AG04450 (cell line): ENCODE measurements at places on chromosomes 7 and 10.
A peak's percentile ranks its signal among the peaks of the same experiment; 100 is the strongest.

DNA sequence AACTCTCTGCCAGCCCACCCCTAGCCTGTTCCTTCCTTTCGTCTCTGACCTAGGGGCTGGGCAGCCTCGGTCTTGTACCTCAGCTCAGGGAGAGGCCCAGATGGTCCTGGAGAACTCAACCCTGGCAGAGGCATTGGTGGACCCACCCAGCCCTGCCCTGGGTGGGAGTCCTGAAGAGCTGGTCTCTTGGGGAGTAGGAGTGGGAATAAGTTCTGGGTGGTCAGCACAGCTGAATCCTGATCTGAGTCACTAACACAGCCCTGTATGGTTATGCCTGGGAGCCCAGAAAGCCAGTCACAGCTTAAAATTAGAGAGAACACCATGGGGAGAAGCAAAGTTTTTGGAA lies 84.0 kb downstream of the SORBS1 start:
- DNase-seq: no peak

DNA sequence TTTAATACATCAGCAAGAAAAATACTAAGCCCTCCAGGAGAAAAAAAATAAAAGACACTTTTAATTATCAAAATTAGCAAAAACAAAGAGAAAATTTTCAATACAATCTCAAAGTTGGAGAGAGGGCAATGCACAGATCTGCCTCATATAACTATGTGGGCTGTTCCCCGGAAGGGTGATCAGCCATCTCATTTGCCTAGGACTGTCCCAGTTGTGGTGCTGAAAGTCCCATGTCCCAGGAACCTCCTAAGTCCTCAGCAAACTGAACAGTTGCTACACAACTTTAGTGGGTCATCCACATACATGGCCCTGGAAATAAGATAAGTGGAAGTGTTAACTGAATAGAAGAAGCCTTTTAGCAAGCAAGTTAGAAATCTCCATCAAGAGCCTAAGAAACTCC lies 14.4 kb downstream of the CFAP70 start:
- no peak for DNase-seq

- DNase-seq: no peak
Observed at GRCh38 chr7:30302656-30303311, 18.4 kb downstream of the ZNRF2 start.

GRCh38 chr7:44970523-44971051 lies 8.2 kb downstream of the MYO1G start:
- DNase-seq: no peak

DNA sequence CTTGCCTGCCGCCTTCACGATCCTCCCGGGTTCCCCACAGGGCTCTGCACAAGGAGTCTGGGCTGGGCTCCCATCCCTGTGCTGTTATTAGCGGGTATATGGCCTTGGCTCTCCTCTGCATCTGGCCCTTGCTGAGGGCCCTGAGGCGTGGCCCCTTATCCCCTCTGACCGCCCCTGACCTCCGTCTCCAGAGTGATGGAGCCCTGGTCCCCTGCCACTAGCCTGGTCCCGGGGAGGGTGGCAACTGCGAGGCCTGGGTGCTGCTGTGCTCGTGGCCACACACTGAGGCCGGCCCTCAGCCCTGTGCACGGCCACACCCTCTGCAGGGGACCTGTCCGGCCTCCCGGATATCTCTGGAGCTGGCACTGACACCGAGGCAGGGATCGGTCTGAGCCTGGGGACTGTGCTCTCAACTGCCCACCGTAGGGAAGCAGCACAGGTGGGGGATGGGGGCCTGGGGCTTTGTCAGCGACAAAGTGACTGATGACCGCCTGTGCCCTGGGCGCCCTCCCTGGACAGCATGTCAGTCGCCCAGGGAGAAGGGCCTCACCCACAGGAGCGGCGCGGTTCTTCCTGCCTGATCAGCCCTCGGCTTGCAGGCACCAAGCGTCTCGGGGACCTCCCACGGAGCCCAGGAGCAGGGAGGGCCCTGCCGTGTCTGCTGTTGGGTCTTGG lies 72.4 kb downstream of the NKX6-2 start:
- no peak for DNase-seq

DNA sequence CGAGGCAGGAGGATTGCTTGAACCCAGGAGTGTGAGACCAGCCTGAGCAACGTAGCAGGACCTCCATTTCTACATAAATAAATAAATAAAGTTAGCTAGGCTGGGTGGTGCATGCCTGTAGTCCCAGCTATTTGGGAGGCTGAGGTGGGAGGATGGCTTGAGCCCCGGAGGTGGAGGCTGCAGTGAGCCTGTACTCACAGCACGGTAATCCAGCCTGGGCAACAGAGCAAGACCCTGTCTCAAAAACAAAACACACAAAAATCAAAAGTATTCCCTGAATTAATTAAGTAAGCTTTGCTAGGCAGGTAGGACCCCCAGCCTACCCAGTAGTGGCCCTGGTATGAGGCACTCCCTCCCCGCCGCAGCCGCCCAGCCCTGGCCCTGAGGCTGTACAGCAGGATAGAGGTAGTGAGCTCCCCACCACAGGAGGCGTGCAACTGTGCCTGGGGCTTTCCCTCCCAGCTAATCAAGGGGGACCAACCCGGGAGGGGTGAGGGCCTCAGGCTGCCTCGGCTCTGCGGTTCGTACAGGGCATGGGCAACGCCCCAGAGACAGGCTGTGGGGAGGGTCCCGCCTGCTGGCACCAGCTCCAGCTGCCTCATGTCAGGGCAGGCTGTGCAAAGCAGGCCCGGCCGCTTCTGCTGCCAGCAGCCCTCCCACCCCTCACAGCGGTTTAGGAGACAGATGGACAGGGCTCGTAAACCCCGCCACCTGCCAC lies 1.0 kb upstream of the CYP2W1 start:
- no peak for DNase-seq

- DNase-seq: no peak
Observed at GRCh38 chr7:29189743-29190201, 4.8 kb upstream of the CHN2 start.

- DNase-seq: no peak
Observed at GRCh38 chr7:151080067-151080521, 515 bp downstream of the FASTK start.

DNA sequence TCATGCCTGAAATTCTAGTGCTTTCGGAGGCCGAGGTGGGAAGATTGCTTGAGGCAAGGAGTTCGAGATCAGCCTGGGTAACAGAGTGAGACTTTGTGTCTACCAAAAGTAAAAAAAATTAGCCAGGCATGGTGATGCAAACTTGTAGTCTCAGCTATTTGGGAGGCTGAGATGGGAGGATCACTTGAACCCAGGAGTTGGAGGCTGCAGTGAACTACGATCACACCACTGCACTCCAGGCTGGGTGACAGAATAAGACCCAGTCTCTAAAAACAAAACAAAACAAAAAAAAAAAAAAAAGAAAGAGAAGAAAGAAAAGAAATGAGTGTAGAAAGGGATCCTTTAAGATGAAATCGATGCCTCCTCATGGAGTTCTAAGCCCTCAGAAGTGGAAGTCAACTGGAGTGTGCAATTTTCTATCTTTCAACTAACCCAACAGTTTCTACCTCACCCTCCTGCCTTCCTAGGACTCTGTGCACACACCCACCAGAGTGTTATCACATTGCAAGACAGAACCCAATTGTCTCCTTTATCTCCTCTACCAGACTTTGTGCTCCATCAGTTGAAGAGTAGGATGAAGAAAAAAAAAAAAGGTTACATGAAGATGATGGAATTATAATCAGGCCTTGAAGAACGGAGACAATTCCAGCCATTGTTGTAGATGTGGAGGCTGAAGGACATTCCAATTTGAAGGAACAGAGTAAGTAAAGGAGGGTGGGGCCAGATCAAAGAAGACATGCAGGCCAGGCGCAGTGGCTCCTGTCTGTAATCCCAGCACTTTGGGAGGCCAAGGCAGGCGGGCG lies 26.9 kb downstream of the NYAP1 start:
- no peak for DNase-seq

DNA sequence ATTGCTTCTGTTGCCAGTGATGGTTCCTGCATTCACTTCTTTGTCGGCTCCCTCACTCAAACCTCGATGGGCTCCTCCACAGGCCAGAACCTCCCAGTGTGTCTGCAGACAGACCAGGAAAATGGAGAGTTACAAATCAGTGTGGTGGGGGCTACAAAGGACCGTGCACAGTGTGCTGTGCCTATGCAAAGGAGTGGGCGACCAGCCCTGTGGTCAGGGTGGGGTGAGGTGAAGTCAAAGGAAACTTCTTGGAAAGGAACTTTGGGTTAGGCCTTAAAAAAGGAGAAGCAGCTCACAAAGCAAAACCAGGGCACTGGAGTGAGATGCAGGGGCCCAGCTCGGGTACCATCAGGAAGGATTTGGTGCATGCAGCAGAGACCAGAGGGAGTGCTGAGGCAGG lies 304.3 kb upstream of the ZMIZ1 start:
- DNase-seq: no peak

DNA sequence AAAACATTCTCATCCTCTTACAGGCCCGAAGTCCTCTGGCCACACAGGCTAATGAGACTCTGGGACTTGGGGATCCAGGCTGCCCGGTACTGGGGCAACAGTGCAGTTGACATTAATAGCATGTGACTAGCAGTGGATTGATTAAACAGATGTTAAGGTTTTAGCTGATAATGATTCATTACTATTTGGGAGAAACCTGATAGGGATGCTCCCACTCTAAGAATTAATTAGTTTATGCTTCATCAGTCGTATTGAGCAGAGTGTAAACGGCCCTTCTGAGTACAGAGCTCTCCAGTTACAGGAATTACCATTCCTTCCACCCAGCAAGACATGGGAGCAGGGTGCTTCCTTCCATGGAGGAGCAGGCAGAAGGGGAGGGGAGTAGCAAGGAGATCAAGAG lies 82.7 kb downstream of the RPS24 start:
- no peak for DNase-seq

DNA sequence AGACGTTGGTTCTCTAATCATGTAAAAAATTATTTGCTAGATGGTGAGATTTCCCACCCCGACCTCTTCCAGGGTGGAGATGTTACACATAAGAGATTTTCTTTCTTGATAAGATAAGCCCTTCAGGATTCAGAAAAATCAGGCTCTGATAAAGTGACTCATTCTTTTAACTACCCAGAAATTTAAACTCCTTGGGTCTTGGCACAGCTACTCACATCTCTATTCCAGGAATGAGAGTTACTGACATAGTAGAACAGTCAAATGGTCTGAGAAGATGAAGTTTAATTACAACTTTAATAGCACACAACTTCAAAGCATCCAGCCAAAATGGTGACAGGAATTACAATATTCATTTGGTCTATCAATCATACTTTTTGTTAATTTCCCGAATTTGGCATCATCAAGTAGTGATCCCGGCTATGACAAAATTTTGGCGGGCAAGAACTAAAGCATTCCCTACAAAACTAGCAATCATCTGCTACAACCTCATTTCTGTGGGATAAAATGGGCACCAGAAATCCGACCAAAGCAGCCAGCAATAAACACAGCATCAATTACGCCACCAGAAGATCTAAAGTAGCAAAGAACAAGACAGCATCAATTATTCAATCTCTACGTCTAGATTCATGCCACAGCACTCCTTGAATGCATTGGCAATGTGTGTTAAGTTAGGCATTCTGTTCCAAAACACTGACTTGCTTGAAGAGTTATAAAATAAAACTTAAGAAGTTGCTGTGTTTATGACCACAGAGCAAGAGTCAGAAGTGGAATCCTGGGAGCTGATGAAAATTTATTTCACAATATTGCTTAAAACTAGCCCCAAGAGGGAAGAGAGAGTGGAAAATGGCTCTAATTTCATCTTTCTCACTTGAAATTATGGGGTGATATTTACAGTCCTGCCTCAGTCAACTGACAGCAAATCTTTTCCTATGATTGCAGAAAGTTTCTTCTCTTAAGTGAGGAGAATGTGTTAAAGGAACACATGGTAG lies 565.7 kb upstream of the ANKRD30A start:
- DNase-seq: no peak

GRCh38 chr7:22447762-22448161 lies 52.2 kb downstream of the STEAP1B start:
- DNase-seq: no peak

GRCh38 chr10:62742536-62743061 lies 61.9 kb upstream of the ADO start:
- no peak for DNase-seq

- no peak for DNase-seq
Observed at GRCh38 chr7:155464183-155464582, 6.3 kb downstream of the EN2 start.

GRCh38 chr10:17316488-17317170 lies 88.6 kb downstream of the VIM start:
- no peak for DNase-seq

GRCh38 chr10:13792006-13792405 lies 205.2 kb downstream of the PRPF18 start:
- DNase-seq: no peak

GRCh38 chr10:77507291-77507880 lies 130.2 kb downstream of the KCNMA1 start:
- DNase-seq: no peak

GRCh38 chr10:22911889-22912762 lies 15.7 kb upstream of the ARMC3 start:
- no peak for DNase-seq

DNA sequence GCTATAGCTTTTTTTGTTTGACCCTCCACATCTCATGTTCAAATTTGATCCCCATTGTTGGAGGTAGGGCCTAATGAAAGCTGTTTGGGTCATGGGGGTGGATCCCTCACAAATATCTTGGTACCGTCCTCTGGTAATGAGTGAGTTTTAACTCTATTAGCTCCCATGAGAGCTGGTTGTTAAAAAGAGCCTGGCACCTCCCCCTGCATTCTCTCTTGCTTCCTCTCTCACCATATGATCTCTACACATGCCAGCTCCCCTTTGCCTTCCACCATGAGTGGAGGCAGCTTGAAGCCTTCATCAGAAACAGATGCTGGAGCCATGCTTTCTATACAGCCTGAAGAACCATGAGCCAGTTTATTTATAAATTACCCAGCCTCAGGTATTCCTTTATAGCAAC lies 43.0 kb upstream of the IMMP2L start:
- no peak for DNase-seq

- no peak for DNase-seq
Observed at GRCh38 chr10:97071496-97071895, 114.3 kb downstream of the SLIT1 start.

DNA sequence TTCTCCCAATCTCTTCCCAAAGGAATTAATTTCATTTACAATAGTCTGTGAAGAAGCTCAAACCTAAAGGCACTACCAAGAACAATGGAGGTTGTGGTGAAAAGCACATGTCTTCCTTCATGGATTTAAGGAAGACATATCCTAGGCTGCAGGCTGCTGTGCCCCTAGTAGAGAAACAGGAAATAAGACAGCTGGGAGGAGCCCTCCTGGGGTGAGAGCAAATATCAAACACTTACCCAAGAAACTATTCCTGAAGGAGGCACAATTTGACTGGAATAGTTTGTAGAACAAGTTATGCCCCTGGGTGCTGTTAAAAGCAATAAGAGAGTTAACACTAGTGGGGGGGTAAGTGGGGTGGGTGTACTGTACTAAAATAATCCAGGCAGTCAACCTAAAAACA lies 30.1 kb downstream of the PDZD8 start:
- no peak for DNase-seq

- no peak for DNase-seq
Observed at GRCh38 chr10:6393168-6393567, 186.9 kb downstream of the PRKCQ start.

- DNase-seq: no peak
Observed at GRCh38 chr7:73723813-73724212, 4.3 kb upstream of the STX1A start.

GRCh38 chr10:110426294-110427181 lies 71.2 kb upstream of the DUSP5 start:
- peak; percentile 69 for DNase-seq

- DNase-seq: no peak
Observed at GRCh38 chr10:119298810-119299209, 91.4 kb downstream of the GRK5 start.
